Stimulated activated CD4-positive, alpha-beta T cell treated with anti-CD3 and anti-CD28 coated beads, Interleukin-2, amount 100 ng/mL, for 48 hours (primary cell): ENCODE measurements at places on chromosomes 2 and 18.

DNA sequence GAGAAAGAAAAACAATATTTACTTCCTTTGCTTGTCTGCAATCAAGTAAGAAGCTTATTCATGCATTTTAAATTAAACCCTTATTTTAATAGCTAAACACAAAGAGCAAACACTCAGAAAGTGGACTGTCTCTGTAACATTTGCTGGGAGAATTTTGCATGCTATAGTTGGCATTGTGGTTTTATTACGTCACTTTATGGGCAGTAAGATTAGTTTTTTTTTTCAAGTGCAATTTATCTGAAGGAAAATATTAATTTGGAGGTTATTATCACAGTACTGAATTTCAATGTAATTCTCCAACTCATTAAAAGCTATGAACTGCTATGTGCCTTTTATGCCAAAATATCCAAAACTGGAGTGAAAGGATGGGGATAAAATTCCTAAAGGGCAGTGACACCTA, 103.3 kb downstream of the TMEFF2 start:
- no peak for DNase-seq

GRCh38 chr2:33395655-33396249, 80.7 kb upstream of the RASGRP3 start:
- peak; percentile 53 for DNase-seq

GRCh38 chr2:130303169-130303568, 39.5 kb upstream of the IMP4 start:
- no peak for DNase-seq

DNA sequence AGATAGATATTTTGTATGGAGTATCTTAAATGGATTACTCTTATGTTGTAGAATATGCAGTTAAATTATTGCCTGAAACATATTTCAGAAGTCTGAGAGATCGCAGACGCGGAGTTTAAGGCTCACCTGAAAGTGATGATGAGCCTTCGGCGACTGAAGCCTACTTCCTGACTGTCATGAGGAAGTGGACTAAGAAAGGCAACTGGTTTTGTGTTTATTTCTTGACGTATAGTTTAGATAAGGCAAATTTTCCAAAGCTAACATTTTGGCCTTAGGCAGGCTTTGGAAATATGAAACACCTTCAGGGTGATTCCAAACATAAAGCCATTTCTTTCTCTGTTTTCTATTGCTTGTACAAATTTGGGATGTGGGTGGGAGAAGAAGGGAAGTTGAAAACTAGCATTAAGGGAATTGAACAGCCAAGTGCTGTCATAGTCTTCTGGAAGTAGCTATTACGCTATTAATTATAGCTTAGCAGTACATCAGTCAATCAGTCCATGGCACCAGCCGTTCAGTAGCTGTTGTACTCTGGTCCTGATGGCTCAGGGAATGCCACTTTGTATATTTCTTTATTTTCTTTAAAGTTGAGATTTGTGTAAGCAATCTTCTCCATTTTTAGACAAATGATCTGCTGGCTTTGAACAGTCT, 1.5 kb downstream of the GRHL1 start:
- no peak for DNase-seq

DNA sequence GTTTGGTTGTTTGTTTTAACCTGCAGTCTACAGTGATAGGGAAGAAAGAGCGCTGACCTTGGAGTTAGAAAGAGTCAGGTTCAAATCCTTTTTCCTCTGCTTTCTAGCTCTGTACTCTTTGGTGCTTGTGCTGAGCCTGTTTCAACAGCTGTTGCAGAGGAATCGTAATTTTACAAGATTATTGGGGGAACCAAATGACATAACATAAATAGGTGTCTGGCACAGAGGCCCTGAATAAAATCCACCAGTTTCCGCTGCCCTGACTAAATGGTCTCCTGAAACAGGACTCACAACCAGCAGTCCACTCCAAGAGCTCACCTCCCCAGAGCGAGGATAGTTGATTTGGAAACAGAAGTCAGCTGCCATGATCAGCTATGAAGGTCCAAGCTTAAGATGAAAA, 125.0 kb upstream of the CDC42EP3 start:
- no peak for DNase-seq

DNA sequence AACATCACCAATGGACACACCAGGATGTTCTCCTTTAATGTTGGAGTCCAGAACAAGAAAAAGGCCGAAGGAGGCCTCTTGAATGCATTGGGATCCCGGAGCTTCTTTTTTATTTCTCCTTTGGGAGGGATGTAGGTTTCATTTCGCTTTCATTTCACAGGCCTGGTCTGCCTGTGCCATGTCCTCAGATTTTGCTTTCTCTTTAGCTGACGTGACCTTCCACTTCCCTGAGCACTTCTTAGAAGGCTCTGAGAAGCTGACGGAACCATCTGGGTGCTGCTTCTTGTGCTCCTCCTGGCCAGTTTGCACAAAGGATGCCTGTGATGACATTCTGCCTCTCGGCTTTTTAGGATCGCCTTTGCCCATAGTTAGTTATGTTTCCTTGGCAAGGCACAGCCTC, 15.1 kb upstream of the MBOAT2 start:
- no peak for DNase-seq

GRCh38 chr2:126378176-126378575, 277.8 kb upstream of the GYPC start:
- DNase-seq: no peak

GRCh38 chr2:76498360-76498759, 787.6 kb upstream of the GCFC2 start:
- DNase-seq: no peak

DNA sequence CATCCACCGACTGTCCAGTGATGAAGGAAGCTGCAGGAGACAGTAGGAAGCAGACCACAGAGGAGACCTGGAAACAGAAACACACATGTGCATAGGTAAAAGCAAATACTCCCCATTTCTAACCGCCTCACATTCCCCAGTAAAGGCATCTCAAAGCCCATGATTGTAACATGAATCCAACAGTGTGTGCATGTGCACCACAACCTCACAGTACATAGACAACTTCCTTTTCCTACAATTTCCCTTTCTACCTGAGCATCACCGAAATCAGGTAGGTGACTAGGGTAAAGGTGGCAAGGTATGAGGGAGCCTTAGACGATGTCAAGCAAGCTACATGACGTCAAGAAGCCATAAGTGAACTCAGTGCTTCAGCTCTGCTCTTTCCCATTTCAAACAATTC, 30.6 kb upstream of the MREG start:
- no peak for DNase-seq

DNA sequence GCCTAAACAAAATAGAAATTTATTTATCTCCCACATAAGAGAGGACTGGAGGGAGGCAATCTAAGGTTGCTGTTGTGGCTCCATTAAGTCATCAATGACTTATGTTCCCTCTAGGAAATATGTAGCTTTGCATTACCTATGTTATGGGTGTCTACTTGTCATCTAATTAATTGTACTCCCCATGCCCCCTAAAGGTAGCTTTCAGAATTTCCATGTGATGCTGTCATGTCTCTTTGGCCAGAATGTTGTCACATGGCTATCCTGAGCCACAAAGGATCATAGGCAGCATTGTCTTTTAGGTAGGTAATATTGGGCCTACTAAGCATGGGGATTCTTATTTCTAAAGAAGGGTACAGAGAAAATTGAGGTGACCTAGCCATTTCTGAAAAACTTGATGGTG, 935.6 kb upstream of the FANCL start:
- no peak for DNase-seq

DNA sequence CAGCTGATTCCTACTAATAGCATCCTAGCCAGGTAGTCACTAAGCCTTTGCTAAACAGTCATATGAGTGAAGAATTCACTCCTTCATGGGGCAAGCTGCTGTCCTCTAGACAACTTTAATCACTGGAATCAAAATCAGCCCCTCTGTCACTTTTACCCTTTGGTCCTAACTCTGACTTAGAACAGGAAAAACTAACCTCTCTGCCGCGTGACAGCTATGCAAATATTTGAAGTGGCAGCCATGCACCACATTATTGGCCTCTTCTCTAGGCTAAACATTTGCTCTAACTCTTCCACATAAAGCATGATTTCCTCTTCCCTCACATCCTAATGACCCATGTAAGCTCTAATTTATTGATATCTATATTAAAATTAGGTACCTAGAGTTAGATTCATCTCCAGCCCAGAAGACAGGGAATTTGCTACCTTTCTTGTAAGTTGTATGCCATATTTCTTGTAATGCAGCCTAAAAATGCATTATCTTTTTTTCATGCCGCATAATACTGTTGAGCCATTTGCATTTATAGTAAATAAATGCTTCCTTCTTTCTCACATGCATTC, 12.8 kb upstream of the ONECUT2 start:
- no peak for DNase-seq
